PC-9 (cell line): ENCODE measurements at places on chromosomes 2 and 18. TPM values are rescaled to one million over a fixed set of nuclear protein-coding genes. Genes with fewer than 3 reads are reported as not detected.

C2orf80 gene
- total RNA-seq = not detected in 2 replicates

- no peak for DNase-seq
Measured at GRCh38 chr2:29587402-29588190, 333.8 kb downstream of the ALK start.

GRP gene
- total RNA-seq = not detected in 2 replicates

UPP2 gene
- not detected in 2 replicates for total RNA-seq

DNA sequence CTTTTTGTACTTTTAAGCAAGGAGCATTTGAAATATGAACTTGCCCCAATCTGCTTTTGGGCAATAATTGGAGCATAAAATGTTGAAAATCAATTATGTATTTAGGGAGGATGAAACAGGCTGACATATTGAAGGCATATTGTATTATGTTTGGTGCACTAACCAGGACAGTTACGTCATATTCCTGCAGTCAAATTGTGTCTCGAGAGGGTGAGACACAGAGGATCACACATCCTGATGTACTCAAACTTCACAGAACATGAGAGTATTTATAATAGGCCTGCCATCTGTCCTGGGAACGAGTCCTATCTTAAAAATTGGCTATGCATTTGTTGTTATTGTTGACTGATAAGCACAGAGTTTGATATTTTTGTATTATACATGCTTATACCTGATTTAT lies 44.7 kb downstream of the TANC1 start:
- no peak for DNase-seq

DNA sequence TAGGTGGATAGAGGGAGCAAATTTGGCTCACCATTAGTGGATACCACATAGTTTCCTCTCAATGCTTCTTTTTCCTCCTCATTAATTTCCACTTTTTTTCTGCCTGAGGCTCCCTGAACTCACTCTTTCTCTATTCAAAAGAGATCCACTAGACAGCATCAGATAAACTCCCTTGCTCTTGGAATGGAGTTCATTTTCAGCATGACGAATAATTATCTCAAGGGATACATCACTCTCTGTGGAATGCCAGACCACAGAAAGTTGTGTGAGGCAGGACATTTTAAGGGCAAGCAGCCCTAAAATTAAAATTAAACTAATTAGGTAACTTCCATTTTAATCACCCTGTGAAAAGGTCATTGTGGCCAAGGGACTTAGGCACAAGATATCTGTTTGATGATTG lies 1920.1 kb upstream of the CELF4 start:
- no peak for DNase-seq

GRCh38 chr2:13106302-13106701 lies 389.6 kb downstream of the TRIB2 start:
- no peak for DNase-seq

- no peak for DNase-seq
Measured at GRCh38 chr2:124875627-124876244, 850.6 kb downstream of the CNTNAP5 start.

IL1R1 gene
- total RNA-seq = 5.0 and 6.5 TPM in 2 replicates

DNA sequence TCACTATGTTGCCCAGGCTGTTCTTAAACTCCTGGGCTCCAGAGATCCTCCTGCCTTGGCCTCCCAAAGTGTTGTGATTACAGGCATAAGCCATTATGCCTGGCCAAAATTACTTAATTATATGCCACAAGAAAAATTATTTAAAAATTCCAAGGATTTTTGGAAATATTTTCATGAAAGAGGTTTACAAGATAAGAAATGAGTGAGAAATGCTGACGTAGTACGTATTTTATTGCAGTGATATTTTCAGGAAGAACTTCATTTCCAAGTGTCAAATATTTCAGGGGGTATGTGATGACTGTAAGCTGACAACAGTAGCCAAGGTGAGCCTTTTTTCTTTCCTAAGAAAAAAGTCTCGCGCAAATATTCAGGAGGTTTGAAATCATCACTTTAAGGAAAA lies 20.8 kb downstream of the NIF3L1 start:
- DNase-seq = no peak

DNA sequence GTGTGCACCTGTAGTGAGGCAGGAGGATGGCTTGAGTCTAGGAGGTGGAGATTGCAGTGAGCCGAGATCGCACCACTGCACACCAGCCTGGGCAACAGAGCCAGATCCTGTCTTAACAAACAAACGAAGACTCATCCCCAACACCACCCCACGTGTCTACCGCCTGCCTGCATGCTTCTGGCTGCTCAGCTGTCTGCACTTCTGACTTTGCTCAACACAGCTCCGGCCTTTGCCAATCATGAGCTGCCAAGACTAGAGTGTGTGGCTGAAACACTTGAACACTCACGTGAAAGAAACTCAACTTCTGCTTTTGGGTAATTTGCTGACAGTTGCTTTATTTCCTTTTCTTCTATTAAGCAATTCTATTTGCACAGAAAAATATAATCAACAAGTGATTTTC lies 32.1 kb upstream of the SP3 start:
- DNase-seq = no peak

DNA sequence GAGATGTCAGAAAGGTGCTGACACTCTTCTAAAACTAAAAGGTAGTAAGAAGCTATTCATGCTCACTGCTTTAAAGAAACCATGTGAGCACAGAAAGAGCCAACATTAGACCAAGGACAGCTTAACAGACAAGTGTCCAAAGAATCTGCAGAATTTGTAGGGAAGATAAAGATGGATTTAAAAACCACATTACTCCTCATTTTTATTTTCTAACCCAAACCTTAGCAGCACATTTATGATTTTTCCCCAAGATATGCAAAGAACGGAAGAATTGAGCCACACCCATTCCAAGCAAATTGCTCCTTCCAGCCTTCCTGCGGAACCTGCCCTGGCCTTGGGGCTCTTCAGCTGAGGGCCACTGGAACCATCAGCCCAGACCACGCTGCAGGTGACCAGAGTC lies 26.9 kb downstream of the MBP start:
- no peak for DNase-seq

GRCh38 chr2:121343191-121343590 lies 58.2 kb upstream of the TFCP2L1 start:
- DNase-seq = no peak

- DNase-seq = no peak
Measured at GRCh38 chr2:602571-603359, 74.4 kb downstream of the TMEM18 start.

DNA sequence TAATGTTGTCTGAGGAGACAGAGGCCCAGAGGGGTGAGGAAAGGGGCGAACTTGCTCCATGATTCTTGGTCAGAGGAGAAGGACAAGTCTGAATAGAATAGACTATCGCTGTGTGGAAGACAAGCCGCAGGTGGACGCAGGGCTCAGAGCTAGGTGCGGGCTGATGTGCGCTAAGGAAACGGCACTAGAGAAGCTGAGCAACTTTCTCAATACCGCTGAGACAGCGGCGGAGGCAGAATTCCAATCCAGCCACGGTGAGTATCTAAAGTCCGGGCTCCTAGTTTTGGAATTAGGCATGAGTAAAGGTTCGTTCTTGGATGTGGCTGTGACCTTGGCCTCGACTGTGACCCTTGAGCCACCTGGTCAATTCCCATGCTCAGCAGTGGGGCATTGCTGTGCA lies 47.8 kb downstream of the CAPN13 start:
- DNase-seq = no peak

HS1BP3 gene
- 16.2 and 18.0 TPM in 2 replicates for total RNA-seq

GRCh38 chr2:120749506-120750431 lies 14.1 kb downstream of the GLI2 start:
- DNase-seq = no peak

DNA sequence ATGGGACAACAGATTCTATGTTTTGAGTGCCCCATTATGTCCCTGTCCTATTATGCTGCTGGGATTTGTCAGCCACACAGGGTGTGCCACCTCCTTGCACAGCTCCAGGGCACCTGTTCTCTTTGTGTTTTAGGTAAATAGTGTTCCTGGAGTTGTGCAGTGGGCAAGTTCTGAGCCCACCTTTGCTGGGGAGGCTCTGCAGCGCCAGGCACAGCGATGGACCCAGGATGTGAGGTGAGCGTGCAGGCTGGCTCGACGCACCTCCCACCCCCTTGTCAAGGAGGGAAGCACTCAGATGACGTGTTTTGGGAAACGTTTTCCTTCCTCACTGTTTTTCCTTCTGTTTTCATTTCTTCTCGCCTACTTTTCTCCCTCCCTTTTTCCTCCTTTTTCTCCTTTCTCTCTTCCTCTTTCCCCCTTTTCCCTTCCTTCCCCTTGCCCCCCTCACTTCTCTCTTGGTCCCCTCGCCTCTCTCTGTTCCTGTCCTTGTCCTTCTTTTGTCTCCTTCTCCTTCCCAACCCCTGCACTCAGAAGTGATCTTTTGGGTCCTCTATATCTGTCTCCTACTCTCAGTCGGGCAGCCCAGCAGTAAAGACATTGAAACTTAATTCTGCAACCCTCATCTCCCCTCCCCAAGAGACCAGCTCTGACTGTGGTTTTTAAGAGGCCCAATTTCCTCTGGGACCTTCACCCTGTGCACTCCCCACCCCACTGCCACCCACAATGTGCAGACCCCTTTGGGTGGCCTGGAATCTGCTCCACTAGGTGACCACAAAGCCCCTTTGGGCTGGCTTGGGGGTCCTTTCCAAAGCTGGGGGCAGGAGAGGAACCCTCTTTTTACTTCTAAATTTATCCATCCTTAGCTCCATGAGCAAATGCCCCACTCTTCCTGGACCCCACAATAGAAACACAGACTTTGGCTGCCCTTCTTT lies 104.0 kb downstream of the MCFD2 start:
- no peak for DNase-seq

GRCh38 chr2:37645362-37645761 lies 26.1 kb downstream of the CDC42EP3 start:
- DNase-seq = no peak

DNA sequence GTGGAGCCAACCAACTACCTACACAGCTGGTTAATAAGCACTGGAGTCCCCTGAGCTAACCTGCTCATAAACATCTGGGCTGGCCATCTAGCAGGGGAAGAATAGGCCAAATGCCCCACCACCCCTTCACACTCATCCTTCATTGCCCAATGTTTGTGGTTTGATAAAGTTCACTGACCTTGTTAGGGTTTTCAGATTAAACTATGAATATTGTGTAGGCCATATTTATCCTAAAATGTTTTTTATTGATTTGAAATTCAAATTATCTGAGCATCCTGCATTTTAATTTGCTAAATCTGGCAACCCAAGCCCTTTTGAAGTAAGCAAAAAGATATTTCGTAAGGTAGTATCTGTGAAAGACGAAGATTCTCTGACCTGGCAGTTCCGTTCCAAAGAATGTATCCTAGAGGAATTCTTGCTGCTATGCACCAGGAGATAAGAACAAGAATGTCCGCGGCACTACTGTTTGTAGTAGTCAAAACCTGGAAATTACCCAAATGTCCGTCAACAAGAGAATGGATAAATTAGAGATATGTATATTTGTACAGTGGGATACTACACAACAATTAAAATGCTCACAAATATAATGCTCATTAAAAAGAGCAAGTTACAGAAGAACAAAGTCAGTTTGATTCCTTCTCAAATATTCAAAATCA lies 5.8 kb upstream of the TLK1 start:
- no peak for DNase-seq

AQP12B gene
- not detected in 2 replicates for total RNA-seq

GRCh38 chr2:113093613-113093977 lies 25.8 kb downstream of the IL1F10 start:
- DNase-seq = no peak

GRCh38 chr2:219698748-219699439 lies 71.5 kb downstream of the SLC4A3 start:
- DNase-seq = no peak

IL18R1 gene
- 1.9 and 3.4 TPM in 2 replicates for total RNA-seq
